ENCODE measurements at places on chromosomes 7 and 10.

DNA sequence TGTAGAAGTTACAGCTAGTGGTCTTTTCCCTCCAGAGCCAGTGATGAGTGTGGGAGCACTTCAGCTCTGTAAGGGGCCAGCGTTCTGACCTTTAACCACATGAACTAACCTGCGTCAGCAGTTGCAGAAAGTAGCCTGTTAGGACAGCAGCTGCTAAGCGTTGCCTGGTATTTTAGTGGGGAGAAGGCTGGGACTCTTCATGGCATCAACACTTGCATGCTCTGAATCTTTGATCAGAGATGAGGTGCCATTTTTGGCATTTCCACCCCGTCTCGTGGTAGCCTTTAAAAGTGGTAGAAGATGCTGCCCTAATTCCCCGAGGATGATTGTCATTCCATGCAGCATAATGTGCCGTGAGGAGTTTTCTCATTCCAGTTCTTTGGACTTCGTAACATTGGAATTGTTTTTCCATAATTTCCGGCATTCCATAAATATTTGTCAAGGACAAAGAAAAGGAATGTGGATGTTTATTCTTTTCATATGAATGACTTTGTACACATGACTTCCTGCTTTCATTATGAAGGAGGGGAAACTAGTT, 92.2 kb downstream of the AVL9 start:
- DNase-seq = no peak

DNA sequence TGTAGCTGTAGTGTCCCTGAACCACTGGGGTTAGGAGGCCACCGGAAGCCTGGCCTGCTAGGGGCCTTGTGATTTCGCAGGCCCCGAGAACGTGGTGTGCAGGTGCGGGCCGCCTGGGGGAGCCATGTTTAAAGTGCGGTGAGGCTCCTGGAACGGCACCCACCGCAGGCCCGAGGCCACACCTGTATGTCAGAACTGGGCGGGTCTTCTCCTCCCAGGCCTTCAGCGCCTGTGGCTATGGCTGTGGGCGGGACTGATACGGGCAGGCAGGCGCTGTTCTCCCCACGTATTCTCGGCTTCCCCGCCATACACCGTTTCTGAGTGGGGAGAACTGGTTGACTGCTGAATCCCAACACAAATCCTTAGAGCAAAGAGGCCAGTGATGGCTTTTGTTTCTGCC, 74.8 kb downstream of the DNAJB6 start:
- DNase-seq = no peak

DNA sequence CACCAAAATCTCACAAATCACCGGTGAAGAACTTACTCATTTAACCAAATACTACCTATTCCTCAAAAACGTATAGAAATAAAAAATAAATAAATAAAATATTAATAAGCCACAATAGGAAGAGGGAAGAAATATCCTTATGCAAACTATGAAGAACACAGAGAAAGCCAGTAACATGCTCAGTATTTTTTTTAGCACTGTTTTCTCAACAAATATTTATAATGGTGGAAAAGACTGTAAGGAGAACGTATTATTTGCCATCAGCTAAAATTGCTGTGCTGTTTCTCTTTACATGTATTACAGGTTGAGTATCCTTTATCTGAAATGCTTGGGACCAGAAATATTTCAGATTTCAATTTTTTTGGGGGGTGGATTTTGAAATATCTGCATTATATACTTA, 21.0 kb downstream of the KIAA1217 start:
- no peak for DNase-seq

DNA sequence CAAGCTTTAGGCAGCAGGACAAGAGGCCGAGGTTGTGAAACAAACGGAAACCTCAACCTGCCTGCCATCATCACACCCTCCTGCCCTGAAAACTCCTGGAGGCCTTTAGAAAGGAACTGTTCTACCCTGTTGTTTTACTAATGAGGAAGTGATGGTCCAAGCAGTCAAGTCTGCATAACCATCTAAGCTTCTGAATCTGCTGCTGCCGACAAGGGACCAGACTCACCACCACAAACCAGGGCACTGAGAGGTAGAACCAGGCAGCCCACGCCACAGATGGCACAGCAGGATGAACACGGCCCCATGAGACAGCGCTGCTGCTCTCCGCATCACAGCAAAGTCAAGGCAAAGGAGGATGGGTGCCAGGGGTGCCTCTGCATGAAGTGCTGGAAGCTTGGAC, 209.4 kb downstream of the CELF2 start:
- no peak for DNase-seq

DNA sequence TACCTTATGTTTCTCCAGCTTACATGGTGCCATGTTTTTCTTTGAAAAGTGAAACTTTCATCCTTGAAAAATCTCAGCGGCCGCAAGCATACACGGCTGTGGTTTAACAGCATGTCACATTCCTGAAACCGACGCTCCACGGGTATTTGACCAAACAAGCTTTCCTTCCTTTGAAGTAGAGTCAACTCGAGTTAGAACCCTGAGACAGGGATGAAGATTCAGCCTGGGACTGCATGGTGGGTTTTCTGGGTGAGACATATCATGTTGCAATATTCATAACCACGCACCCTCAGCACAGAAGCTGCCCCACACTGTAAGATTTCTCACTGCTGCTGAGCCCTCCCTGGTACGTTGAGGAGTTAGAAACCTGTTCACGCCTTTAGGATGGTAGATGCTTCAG, 8.1 kb downstream of the CYP26A1 start:
- DNase-seq = no peak

DNA sequence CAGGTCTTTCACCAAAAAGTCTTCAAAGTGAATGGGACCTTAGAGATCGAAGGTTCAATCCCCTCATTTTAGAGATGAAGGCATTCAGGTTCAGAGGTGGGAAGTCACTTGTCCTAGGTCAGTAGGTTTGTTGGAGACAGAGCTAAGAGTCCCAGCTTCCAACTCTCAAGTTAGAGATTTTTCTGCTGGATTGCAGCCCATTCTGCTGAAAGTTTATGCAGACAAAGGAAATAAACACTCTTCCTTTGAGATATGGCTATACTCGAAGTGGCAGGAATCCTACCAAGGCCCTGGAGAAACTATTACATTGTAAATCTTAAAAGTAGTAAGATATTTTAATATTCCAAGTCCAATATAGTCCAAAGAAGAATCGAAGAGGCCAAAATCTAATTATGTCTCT, 64.4 kb downstream of the LYZL1 start:
- no peak for DNase-seq

DNA sequence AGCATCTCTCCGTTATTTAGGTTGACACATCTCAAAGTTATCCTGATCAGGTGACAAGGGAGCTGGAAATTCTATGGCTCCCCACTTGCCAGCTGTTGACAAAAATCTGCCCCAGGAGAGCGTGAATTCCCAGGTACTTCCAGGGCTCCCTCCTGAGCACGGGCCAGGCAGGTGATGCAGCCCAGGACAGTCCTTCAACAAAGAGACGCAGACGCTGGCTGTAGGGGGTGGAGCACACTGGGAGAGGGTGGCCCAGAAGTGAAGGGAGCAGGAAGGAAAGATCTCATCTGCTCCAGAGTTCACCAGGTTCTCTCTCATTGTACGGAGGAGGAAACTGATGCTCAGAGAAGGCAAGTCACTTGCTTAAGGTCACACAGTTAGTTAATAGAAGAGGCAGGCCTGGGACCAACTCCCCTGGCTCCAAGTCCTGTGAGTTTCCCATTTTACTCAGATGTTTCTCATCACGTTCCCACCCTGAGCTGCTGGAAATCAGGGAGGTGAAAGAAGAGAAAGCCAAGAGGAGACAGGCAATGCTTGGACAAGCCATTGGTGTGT, 41.0 kb upstream of the CHST3 start:
- DNase-seq = no peak

GRCh38 chr7:127678337-127678736, 26.3 kb downstream of the SND1 start:
- no peak for DNase-seq

DNA sequence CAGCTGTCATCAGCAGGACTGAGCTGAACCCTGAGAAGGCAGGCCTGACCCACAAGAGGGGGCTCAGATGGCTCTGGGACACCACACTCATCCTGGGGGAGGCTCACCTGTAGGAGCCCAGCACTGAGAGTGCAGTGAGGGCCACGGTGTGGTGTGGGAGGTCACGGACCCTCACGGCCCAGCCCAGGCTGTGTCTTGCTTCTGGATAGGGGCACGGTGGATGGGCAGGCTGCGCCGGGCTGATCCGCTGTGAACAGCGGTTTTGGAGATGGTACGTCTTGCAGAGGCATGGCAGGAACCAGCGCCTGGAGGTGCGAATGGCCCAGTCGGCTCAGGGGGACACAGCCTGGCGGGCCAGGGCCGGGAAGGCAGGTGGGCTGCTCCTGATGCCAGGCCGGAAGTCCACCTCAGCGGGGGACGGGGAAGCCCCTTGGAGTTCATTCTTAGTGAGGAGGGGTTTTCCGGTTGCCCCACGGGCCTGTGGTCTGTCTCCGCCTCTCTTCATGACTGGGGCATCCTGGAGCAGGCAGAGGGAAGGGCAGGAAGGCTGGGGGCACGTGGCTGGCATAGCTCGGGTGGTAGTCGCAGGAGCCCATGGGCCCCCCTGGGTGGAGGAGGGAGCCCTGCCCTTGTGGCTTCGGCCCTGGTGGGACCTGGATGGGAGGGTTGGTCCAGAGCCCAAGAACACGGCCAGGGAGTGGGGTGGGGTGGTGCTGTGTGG, 112.5 kb downstream of the UNCX start:
- DNase-seq = no peak

- DNase-seq = no peak
Observed at GRCh38 chr7:70512761-70513160, 619.2 kb upstream of the GALNT17 start.

DNA sequence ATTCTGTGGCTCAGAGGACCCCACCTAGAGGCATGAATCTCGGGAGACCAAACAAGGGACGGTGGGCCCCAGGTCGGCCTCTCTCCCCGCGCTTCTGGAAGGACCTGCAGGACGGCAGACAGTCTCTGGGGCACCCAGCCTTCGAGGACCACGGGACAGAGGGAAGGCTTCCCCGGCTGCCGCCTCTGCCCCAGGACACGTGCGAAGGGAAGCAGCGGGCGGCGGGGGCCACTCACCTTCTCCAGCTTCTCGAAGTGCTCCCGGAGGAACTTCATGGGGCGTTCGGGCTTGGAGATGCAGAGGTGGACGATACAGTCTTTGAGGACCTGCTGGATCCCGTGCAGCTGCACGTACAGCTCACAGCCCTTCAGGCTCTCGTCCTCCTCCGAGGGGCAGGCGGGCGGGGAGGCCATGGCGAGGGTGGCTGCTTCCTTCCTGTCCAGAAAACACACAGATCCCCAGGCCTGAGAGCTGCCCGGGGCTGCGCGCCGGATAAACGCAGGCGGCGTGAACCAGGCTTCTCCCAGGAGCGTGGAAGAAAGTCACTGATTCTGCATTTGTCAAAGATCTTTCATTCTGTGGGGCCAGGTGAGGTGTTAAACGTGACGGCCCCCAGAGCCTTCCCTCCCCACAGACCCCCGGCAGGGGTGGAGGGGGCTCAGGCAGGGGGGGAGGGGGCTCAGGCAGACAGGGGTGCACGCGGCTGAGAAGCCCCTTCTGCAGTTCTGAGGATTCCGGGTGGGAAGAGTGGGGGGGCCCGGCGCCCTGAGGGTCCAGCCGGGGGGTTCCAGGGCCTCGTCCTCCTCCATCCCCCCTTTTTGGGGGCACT, 15.2 kb upstream of the DNAAF5 start:
- no peak for DNase-seq

GRCh38 chr10:106440355-106440754, 724.2 kb downstream of the SORCS1 start:
- DNase-seq = no peak

GRCh38 chr7:36535866-36536664, 146.4 kb downstream of the ANLN start:
- no peak for DNase-seq

GRCh38 chr7:6022707-6023106, 8.5 kb upstream of the ANKRD61 start:
- DNase-seq = no peak

DNA sequence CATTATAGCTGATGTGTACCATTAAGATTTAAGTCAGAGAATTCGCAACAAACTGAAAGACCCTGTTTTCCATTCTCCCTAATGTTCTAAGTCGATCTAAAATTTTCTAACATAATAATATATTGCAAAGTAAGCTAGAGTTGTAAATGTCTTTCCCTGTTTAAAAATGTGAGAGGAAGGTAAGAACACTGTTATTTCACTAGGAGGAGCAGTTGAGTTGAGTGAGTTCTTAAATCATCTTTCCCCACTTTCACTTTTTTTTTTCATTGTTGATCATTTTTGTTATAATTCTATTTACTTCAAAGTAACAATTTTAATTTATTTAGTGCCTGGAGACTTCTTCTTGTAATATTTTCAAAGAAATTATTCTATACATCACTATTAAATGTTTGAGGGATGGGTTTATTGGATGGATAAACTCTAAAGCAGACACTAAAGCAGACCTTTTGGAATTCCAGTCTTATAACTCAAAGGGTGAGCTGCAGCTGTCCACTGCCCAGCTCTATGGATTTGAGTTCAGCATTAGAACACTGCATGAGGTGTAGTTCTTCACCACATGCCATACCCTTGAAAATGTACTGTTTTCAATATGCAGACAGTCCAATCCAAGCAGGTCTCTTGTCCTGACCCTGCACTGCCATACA, 181.3 kb upstream of the FZD1 start:
- DNase-seq = no peak

DNA sequence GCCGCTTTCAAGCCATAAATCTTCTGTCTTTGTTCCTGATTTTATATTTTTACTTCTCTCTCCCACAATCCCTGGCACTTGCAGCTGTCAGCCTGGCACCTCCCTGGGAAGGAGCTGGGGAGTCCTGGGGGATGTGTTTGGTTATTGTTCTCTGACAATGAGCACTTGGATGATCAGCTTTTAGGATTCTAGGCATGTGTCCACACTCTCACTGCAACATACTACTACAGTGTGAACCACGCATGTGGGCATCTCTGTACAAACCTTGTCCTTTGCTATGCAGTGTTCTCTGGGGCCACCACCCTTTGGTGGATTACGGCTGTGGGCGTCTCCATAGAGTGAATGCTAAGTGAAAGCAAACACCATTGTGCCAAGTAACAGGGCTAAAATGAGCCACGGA, 168.4 kb upstream of the KMT2E start:
- DNase-seq = no peak

GRCh38 chr7:98078197-98078870, 28.3 kb upstream of the LMTK2 start:
- no peak for DNase-seq

GRCh38 chr10:71717551-71717951, 2.0 kb downstream of the C10orf105 start:
- DNase-seq = no peak

DNA sequence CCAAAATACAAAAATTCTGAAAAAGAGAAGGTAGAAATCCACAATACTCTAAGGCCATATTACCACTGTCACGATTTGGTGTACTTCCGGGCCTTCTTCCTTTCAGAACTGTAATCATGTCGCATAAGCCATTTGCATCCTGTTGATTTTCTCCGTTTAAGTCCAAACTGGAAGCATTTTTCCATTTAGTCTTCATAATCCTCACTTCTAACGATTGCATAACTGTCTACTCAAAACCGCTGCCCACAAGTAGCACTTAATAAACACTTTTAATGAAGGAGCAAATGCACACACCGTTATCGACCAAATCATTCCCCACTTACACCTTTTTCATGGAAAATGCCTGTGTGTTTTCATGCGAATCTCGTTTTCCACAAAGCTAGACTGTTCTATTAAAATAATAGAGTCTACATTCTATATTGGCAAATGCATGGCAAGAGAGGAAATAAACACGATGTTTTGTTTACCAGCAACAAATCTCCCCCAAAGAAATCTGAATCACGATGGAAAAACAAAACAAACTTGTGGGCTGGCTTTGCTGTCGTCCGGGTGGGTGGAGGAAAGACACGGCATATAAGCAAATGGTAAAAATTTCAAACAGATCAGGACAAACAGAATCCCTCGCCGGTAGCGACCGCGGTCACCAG, 1.0 kb downstream of the ATE1 start:
- DNase-seq = no peak

- DNase-seq = no peak
Observed at GRCh38 chr10:49168171-49168540, 20.0 kb downstream of the TMEM273 start.
